ENCODE measurements at places on chromosomes 12 and 14.

DNA sequence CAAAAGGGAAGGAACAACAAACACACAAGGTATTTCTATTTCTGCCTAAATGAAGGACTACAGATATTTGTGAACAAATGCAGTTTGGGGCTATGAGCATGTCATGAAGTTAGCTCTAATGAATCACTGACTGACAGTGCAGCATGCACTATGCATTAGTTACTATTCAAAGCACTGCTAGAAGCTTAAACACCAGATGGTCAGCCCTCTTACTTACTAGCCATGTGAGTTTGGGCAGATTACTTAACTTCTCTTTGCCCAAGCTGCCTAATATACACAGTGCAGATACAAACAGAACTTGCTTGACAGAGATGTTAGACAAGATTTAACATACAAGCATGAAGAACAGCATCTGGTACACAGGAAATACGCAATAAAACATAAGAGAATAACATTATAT lies 96.0 kb downstream of the ATXN2 start:
- DNase-seq, result no peak

- no peak for DNase-seq
Observed at GRCh38 chr12:16579041-16579440, 26.9 kb downstream of the LMO3 start.

- DNase-seq, result no peak
Observed at GRCh38 chr14:44700694-44701093, 193.6 kb upstream of the FSCB start.

GRCh38 chr14:97233319-97233985 lies 436.3 kb downstream of the VRK1 start:
- no peak for DNase-seq

- DNase-seq, result no peak
Observed at GRCh38 chr14:28651148-28651547, 115.4 kb upstream of the FOXG1 start.

- DNase-seq, result no peak
Observed at GRCh38 chr14:72332046-72332445, 399.8 kb downstream of the RGS6 start.

DNA sequence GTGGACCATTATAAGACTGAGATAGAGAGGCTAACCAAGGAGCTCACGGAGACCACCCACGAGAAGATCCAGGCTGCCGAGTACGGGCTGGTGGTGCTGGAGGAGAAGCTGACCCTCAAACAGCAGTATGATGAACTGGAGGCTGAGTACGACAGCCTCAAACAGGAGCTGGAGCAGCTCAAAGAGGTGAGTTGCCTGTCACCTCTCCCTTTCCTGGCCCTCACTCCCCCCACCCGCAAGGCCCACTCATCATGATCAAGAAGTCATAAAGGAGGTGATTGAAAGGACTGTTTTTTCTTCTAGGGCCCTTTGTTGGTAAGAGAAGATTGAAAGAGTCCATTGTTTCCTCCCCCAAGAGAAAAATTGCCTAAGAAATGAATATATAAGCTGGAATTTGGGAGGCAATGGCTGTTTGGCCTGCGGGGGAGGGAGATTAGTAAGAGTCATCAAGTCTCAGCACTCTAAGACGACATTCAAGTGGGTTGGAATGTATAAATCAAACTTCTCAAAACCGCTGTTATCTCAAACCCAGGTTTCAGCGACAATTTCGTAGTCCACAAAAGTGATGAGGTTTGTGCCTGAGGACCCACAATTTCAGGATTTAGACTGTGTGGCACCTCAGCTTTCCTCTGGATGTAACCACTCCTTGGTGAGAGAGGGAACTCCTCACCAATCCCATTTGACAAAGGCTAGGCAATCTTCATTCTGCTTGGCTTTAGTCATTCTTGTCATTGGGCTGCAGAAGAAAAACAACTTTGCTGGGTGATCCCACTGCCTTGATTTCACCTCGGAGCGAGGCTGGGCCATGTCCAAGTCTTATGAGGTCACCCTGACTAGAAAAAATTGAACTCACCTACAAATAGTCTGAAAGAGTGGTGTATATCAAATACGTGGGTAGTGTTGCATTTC lies 966 bp downstream of the BICD1 start:
- DNase-seq, result peak; percentile 37

GRCh38 chr14:83470466-83470865 lies 1936.8 kb upstream of the SEL1L start:
- DNase-seq, result no peak

- peak; percentile 79 for DNase-seq
Observed at GRCh38 chr12:130747867-130748740, 32.0 kb upstream of the RIMBP2 start.

DNA sequence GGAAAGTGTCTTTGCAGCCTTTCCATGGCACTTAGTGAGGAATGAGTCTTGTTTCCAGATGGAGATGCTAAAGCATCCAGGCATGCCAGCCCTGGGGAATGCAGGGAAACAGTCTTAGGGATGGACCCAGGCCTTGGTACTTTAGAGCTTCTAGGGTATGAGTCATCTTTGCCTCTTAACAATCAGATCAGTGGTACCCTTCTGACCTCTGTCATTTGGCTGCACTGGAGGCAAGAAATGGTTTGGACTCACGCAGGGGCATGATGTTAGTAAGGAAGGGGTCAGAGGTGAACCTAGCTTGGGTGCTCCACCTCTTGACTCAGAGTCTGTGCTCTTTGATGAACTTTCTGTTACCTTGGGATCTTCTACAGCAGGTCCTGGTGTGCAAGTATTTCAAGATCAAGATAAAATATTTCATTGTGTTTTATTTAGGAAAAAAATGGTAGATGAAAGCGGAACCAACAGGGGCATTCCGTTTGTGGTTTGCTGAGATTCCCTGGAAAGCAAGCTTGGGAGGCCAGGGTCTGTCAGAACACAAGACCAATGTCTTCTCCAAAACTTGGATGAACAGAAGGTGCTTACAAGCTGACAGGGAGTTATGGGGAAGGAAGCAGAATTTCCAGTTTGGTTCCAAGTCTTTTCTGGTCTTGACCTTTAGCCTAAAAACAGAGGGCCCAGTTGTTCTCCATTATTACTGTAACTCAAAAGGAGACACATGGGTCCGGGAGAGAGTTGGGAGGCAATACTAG lies 216.2 kb downstream of the ZFP36L1 start:
- no peak for DNase-seq

GRCh38 chr12:92466391-92467305 lies 236.1 kb upstream of the PLEKHG7 start:
- no peak for DNase-seq

DNA sequence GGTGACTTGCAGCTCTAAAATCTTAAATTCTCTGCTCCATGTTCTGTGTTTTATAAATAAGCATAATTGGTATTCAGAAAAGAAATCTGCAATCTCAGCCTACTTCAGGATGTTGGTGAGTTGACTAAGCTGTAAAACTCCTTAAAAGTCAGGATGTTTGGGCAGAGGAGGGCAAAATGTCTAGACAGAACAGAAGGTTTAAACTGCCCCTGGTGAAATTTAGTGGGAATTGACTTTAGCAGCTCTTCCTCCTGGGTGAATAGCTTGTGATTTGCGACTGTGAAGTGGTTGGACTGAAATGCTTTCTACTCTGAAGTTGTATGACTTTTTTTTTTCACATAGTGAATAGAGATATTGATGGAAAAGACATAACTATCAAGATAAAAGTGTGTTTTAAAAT lies 85.8 kb downstream of the CAND1 start:
- DNase-seq, result no peak

GRCh38 chr14:57889245-57889644 lies 23.4 kb upstream of the SLC35F4 start:
- DNase-seq, result no peak

- no peak for DNase-seq
Observed at GRCh38 chr14:26722258-26722657, 124.4 kb upstream of the NOVA1 start.

- DNase-seq, result no peak
Observed at GRCh38 chr12:120138366-120138765, 21.8 kb upstream of the RAB35 start.

- DNase-seq, result no peak
Observed at GRCh38 chr14:93078870-93079269, 36.9 kb downstream of the ITPK1 start.

- no peak for DNase-seq
Observed at GRCh38 chr12:119749666-119750065, 81.7 kb downstream of the PRKAB1 start.

Data from activated naive CD4-positive, alpha-beta T cell treated with anti-CD3 and anti-CD28 coated beads, Interleukin-2, amount 10 ng/mL, durations not matched to agents 7 days and 5 days (primary cell).